AG08396 (cell line): ENCODE measurements at places on chromosomes 3 and 15.

DNA sequence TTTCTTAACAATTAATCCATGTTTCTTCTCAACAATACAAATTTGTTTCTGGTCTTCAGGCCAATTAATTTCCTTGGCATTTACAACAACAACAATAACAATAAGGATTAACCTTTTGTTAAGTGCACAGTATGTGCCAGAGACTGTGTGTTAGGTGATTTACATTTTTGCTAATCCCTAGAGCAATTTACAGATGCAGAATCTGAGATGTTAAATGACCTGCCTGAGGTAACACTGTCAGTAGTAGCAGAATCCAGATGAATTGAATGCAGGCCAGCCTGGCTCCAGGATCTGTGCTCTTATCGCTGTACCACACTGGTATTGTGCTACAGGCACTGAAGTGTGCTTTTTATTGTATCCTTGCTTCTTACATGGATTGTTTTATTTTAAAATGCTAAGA lies 122.2 kb downstream of the MEIS2 start:
- DNase-seq, result no peak

GRCh38 chr15:70289191-70289955 lies 191.7 kb upstream of the TLE3 start:
- no peak for DNase-seq

GRCh38 chr15:99978426-99978825 lies 245.2 kb upstream of the LYSMD4 start:
- DNase-seq, result no peak

- no peak for DNase-seq
Measured at GRCh38 chr3:125694761-125695294, 99.5 kb upstream of the OSBPL11 start.
